ENCODE measurements at places on chromosomes 12 and 14. TPM values are rescaled to one million over a fixed set of nuclear protein-coding genes. Genes with fewer than 3 reads are reported as not detected.

Gene PTHLH
- 21.7 TPM for total RNA-seq

Gene PPP2R5E
- total RNA-seq, result 7.2 TPM

Gene KRT74
- total RNA-seq, result not detected

Gene ANO4
- total RNA-seq, result 2.0 TPM

Gene KCNC2
- not detected for total RNA-seq

Gene EPYC
- total RNA-seq, result not detected

Gene CPNE8
- 18.7 TPM for total RNA-seq

Gene GALNT6
- total RNA-seq, result 9.7 TPM

Gene ACVRL1
- 0.53 TPM for total RNA-seq

Gene GPR135
- total RNA-seq, result 3.2 TPM

All from A375 (cell line).